ENCODE measurements at places on chromosomes 13 and 19.
A peak's percentile ranks its signal among the peaks of the same experiment; 100 is the strongest.

GRCh38 chr19:11159598-11160439 is 4.2 kb upstream of the SPC24 start:
- DNase-seq: no peak

- no peak for DNase-seq
Measured at GRCh38 chr19:55535965-55536350, 975 bp downstream of the SBK2 start.

- DNase-seq: no peak
Measured at GRCh38 chr13:87080100-87080779, 590.9 kb upstream of the SLITRK5 start.

- DNase-seq: no peak
Measured at GRCh38 chr19:35080613-35081170, 34.9 kb upstream of the FXYD3 start.

GRCh38 chr19:43664018-43664417 is 6.0 kb downstream of the PLAUR start:
- DNase-seq: peak; percentile 60

Data from CD4-positive, alpha-beta T cell treated with Interleukin-6 for 4 hours (primary cell).